ENCODE measurements at places on chromosomes 3 and 15.

DNA sequence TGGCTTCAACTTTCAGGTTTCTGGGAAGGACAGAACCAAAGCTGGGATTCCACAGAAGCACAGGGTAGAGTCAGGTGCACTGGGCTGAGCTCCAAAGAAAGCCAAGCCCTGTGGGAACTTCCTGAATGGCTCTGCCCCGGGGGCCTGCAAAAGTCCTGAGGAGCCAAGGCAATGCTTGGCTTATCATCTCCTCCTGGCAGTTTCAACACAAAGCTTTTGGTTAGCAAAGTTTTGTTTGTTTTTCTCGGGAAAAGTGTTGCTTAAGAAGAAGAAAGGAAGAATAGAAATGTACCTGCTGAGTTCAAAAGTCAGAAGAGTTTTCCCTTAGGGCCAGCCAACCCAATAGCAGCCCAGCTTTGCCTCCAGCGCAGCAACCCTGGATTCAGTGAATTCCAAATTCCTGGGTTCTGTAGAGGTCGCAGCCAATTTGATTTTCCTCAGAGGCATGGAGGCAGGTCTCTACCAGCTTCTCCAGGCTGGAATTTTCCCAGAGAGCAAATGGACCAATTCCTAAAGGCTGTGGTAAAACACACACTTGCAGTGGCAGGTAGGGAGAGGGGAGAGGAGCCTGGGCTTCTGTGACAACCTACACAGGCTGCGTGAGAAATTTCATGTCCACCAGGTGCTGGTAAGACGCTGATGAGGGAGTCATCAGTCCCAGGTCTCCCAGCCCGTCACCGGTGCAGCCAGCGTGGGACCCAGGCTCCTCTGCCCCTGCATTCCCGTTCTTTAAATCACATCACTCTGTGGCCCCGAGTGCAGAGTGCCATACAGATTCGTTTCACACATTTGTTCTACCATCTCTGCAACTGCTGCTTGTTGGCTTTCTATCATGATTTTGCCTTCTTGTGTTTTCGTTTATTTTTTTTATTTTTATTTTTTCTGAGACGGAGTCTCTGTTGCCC lies 54.3 kb upstream of the SNRPA1 start:
- DNase-seq, result no peak

DNA sequence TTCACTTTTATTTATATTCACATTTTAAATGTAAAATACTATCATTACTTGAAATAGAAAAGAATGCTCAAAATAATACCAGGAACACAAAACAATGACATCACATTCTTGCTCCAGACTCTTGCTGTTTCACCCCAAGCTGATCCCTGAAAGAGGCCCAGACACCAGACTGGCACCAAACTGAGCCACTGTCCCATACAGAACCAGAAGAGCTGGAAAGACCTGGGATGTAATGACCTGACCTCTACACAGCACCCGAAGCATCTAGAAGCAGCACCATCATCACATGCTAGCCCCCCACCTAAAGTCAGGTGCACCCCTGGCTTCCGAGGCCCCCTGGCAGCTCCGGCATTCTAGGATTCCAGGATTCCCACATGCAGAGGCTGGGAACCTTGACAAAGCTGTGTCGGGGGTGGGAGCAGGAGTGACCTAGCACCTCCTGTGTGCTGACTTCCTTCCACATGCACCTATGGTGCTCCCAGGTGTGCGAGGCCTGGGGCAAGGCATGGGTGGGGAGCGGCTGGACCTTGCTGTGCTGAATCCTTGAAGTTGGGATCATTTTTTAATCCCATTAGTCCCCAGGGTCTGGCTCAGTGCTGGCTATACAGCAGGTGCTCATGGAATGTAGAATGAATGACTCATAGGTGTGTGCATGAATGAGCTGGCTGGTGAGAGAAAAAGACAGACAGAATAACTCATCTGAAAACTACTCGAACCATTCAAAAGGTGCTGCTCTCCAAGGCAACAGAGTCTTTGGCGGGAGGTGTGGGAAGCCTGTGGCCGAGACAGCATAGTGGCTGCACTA lies 144.7 kb upstream of the IQSEC1 start:
- no peak for DNase-seq

DNA sequence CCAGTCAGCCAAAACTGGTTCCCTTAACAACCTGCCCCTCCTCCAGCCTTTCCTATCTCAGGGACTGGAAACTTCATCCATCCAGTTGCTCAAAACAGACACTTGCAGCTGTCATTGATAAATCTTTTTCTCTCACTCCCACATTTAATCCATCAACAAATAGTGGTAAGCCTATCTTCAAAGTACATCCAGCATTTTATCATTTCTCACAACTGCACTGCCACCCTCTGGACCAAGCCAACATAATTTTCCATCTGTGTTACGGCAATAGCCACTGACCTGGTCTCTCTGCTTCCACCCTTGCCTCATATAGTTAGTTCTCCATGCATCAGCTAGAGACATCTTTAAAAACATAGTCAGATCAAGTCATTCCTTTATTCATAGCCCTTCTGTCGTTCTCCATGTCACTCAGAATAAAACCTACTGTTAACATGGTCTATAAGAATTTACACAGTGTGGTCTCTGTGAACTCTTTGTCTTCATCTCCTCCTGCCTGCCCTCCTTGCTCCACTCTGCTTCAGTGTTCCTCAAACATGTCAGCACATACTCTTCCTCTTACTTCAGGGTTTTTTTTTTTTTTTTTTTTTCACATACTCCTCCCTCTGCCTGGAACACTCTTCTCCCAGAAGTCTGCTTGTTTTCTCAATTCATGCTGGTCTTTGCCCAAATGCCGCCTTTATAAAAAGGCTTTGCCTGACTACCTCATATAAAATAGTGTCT lies 102.5 kb upstream of the COL6A5 start:
- no peak for DNase-seq

DNA sequence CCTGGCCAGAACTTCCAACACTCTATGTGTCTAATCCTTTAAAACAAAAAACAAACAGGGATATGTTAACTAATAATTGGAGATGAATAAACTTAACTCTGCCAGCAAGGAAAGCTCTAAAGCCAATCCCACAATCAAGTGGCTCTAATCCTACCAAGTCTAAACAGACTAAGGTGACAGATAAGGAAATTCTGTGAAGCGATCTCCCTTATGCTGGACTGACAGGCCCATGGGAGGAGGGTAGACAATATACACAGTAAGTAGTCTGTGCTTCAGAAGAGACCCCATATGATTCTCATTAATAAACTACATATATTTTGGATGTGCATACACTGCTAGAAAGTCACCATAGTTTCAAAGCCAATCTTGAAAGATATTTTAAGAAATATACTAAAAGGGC lies 10.1 kb downstream of the VPS13C start:
- no peak for DNase-seq

- DNase-seq, result no peak
Measured at GRCh38 chr3:61772456-61772855, 211.1 kb downstream of the PTPRG start.

DNA sequence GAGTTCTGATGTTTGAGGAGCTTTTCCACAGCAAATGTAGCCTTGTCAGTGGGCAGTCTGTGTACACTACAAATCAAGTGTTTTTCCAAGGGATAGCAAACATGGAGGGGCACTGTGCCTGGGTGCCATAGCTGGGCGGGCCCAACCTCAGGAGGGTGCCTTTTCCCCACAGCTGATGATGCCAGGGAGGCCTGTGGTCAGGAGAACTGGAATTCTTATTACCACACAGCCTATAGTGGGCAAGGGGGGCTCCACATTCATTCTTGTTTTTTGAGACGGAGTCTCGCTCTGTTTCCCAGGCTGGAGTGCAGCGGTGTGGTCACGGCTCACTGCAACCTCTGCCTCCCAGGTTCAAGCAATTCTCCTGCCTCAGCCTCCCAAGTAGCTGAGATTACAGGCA lies 41.8 kb downstream of the SYNM start:
- no peak for DNase-seq

DNA sequence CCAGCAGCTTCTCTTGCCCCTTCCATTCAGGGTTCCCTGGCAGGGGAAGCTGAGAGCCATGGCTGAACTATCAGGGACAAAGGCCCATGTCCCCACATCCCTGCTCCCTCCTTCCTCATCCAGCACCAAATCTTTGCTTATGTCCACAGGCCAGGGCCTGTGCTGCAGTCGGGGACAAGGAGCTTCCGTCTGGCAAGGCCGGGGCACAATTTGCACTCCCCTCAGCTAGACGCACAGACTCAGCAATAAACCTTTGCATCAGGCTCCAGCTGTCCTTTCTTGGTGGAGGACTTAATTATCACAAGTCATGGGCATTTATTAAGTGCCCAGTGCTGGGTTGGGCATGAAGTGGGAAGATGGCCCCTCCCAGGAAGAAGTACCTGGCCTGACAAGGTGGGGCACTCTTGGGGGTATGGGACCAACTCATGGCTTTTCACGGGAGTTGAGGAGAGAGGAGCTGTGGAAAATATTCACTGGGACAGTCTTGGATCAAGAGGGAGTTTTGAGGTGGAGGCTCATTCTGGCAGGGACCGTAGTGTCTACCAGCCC lies 4.9 kb downstream of the GNAT1 start:
- no peak for DNase-seq

GRCh38 chr3:146581080-146581601 lies 24.0 kb downstream of the PLSCR5 start:
- no peak for DNase-seq

GRCh38 chr15:33955945-33956344 lies 12.4 kb upstream of the CHRM5 start:
- DNase-seq, result no peak

DNA sequence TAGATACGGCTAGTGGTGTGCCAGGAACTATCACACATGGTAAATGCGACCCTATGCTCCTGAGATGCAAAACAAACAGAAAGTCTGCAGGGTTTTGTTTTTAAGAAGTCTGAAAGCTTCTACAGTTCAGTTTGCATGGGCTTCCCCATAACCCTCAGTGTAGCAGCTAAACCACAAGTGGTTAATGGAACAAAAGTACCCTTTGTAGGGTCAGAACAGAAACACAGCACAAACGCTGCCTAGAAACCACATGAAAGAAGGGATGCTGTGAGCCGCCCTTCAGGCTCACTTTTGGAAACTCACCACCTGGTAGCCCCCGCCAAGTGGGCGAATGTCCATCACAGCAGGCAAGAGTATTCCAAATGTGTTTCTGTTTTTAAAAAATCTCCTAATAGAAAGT lies 46.2 kb downstream of the CTDSPL start:
- no peak for DNase-seq

DNA sequence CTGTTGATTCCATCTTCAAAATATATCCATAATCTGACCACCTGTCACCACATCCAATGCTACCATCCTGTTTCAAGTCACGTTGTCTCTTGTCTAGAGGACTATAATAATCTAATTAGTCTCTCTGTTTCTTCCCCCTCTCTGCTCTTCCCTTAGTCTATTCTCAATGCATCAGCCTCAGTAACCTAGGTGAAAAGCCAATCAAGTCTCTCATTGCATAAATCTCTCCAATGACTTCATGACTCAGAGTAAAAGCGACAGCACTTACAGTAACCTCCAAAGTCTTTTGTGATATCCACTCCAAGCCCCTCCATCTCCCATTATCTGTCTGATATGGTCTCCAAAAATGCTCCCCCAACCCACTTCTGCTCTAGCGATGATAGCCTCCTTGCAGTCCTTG lies 7.2 kb downstream of the UBA3 start:
- DNase-seq, result no peak

- DNase-seq, result no peak
Measured at GRCh38 chr15:91124132-91124531, 24.1 kb downstream of the SV2B start.

- no peak for DNase-seq
Measured at GRCh38 chr3:156751461-156752025, 74.6 kb upstream of the LEKR1 start.

DNA sequence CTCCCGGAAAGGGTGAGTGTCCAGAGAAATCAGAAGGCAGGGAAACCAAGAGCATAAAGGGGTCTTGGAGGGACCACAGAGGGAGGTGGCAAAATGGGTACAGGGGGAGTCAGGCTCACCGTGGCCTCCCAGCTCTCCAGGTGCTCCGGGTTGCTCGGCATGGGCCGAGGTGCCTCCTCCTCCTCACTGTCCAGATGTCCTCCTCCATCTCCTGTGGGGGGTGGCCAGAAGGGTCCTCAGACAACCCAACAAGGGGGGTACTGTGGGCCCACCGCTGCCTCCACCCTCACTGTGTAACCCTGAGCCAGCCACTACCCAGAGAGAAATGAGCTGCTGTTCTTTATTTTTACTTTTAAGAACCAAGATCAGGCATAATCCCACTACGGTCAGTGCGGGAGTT lies 30.4 kb upstream of the OR4F6 start:
- no peak for DNase-seq

DNA sequence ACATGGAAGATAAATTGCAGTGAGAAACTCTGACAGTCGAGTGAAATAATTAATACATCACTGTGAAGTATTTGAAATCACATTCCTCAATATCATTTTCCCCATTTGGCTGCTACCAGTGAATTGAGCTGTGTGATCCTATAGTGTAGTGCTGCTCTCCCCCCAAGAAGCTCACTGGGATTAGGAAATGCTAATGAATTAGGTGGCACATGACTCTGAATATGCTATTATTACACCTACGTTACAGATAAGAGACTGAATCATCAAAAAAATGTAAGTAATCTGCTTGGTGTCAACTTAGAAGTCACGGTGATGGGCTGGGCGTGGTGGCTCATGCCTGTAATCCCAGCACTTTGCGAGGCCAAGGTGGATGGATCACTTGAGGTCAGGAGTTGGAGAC lies 34.7 kb upstream of the SYNM start:
- no peak for DNase-seq

GRCh38 chr3:125052624-125053303 lies 3.0 kb downstream of the HEG1 start:
- DNase-seq, result no peak

DNA sequence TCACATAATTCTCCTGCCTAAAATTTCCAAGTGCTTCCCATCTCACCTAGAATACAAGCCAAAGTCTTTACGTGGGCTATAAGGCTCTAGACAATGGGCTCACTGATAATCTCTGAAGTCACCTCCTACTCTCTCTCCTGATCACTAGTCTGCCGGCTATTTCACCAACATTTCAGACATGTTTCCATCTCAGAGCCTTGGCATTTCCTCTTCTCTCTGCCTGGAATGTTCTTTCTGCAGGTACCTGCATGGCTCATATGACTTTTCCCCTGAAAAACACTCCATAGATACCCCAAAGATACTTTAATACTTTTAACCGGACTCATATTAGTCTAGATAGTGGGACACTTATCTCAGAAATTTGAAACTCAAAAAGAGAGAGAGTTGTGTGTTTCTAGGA lies 32.7 kb downstream of the CD200 start:
- no peak for DNase-seq

DNA sequence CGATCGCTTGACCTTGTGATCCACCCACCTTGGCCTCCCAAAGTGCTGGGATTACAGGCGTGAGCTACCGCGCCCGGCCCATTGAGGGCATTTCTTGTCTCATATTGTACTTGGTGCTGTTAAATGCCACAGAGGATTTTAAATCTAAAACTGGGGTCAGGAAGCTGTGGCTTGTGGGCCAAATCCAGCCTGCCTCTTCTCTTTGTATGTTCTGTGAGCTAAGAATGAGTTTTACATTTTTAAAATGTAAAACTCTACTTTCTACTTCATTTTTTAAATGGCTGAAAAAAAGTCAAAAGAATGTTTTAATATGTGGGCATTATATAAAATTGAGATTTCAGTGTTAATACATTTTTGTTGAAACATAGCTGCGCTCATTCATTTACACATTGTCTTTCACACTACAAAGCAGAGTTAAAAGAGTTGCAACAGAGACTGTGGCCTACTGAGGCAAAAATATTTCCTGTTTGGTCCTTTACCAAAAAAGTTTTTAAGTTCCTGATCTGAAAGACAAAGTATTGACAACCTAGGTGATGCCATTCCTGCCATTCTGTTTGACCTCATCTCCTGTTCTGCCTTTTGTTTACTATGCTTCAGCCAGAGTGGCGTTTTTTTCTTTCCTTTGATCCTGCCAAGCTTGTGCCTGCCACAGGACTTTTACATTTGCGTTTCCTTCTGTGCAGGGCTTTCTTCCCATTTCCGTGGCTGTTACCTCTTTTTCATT lies 50.4 kb downstream of the PDCD6IP start:
- DNase-seq, result no peak
